ENCODE measurements at places on chromosomes 3 and 15. TPM values are rescaled to one million over a fixed set of nuclear protein-coding genes. Genes with fewer than 3 reads are reported as not detected.

Gene CYP8B1
- 0.12 TPM for polyA plus RNA-seq

Gene SATB1
- 44.8 TPM for polyA plus RNA-seq

Gene CFAP100
- 0.37 TPM for polyA plus RNA-seq

Gene KBTBD12
- polyA plus RNA-seq: 5.6 TPM

Gene ARRDC4
- polyA plus RNA-seq: 28.2 TPM

Gene ISY1
- polyA plus RNA-seq: 35.8 TPM

Gene RAD18
- 7.9 TPM for polyA plus RNA-seq

Gene ZBBX
- 0.08 TPM for polyA plus RNA-seq

Gene IQCF5
- polyA plus RNA-seq: not detected

Gene RBP2
- polyA plus RNA-seq: not detected

Gene PLA2G4E
- 1.3 TPM for polyA plus RNA-seq

Gene TRAIP
- polyA plus RNA-seq: 4.2 TPM

Gene CHDH
- 0.98 TPM for polyA plus RNA-seq

Gene INSYN1
- 11.3 TPM for polyA plus RNA-seq

Gene SNX22
- polyA plus RNA-seq: 0.74 TPM

Gene TMEM207
- not detected for polyA plus RNA-seq

Gene PROS1
- 30.8 TPM for polyA plus RNA-seq

Gene ZDHHC19
- 0.08 TPM for polyA plus RNA-seq

Gene MYO9A
- 41.7 TPM for polyA plus RNA-seq

Gene FAM3D
- polyA plus RNA-seq: not detected

Gene ZCWPW2
- 2.6 TPM for polyA plus RNA-seq
